ENCODE measurements at places on chromosomes 5 and 9.
A peak's percentile ranks its signal among the peaks of the same experiment; 100 is the strongest.

- no peaks in the 10 kb centered on the region for H3K36me3 ChIP-seq
- no peak overlapping the region for H3K4me3 ChIP-seq
- H3K4me1 ChIP-seq: no peaks in the 10 kb centered on the region
- no peak for DNase-seq
These were observed 8.1 kb upstream of the MLLT3 start for GRCh38 chr9:20630241-20630943.

- H3K36me3 ChIP-seq: no peaks in the 10 kb centered on the region
- no peaks in the 10 kb centered on the region for H3K4me1 ChIP-seq
- no peak for DNase-seq
- H3K4me3 ChIP-seq: no peak overlapping the region
These were observed 45.3 kb upstream of the CDH9 start for GRCh38 chr5:27083449-27084415.

- DNase-seq: no peak
- no peaks in the 10 kb centered on the region for H3K4me1 ChIP-seq
- H3K27me3 ChIP-seq: no peaks in the 10 kb centered on the region
These were observed 189.0 kb downstream of the HCN1 start for GRCh38 chr5:45507178-45507577.

GRCh38 chr5:94180761-94181160, 437.6 kb downstream of the KIAA0825 start:
- no peaks in the 10 kb centered on the region for H3K36me3 ChIP-seq
- DNase-seq: no peak
- H3K27me3 ChIP-seq: no peaks in the 10 kb centered on the region
- H3K4me3 ChIP-seq: no peak overlapping the region
- H3K27ac ChIP-seq: no peak overlapping the region

DNA sequence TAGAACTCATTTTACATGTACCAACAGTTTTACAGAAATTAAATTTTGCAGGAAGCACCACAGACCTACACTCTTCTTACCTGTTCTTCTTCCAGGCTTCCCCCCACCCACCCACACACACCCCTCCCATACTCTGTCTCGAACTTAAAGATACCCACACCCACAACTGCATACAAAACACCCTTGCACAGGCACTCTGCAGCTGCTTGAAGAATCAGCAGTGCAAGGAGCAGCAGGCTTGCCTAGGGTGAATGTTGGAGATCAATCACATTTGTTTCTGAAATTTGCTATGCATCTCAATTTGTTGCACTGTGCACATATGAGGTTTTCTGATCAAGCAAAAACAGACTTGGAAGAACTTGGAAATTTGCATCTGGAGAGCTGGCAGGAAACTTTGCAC, 77.5 kb upstream of the TGFBR1 start:
- H3K27me3 ChIP-seq: no peaks in the 10 kb centered on the region
- no peak overlapping the region for H3K27ac ChIP-seq
- no peaks in the 10 kb centered on the region for H3K4me1 ChIP-seq
- DNase-seq: no peak

- H3K4me3 ChIP-seq: peak within 1 kb of the TSS; percentile 52
- peak; percentile 80 for DNase-seq
- H3K27me3 ChIP-seq: peaks cover 13% of the 10 kb centered on the region
- peaks cover 22% of the 10 kb centered on the region for H3K4me1 ChIP-seq
These were observed at the start of gene PRR7 for GRCh38 chr5:177446200-177447065. Gene PRR7 (plus strand): TSS chr5:177446814. CDS start chr5:177455068, 8,254 bp downstream.

DNA sequence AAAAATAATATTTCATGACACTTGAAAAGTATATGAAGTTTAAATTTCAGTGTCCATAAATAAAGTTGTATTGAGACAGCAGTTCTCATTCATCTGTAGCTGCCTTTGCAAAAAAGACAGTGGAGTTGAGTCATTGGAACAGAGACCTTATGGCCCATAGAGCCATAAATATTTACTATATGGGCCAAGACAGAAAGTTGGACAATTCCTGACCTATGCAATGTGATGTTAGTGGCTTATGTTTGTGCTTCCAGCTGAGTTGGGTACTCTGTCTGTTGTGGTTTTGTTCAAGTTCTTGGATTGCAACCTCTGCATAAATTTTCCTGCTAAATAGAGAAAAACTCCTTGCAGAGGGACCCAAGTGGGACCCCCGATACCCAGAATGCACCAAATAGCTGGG, 69.8 kb downstream of the KCNIP1 start:
- H3K4me3 ChIP-seq: no peak overlapping the region
- H3K36me3 ChIP-seq: no peaks in the 10 kb centered on the region
- H3K27me3 ChIP-seq: peaks cover 48% of the 10 kb centered on the region
- no peak overlapping the region for H3K27ac ChIP-seq

All from upper lobe of right lung (tissue), 1 donor.